ENCODE measurements at places on chromosomes 1 and 21. TPM values are rescaled to one million over a fixed set of nuclear protein-coding genes. Genes with fewer than 3 reads are reported as not detected.

GRCh38 chr1:168187177-168187576, 8.4 kb downstream of the TIPRL start:
- no peak overlapping the region for H3K27ac ChIP-seq
- no peak overlapping the region for H3K4me3 ChIP-seq
- H3K27me3 ChIP-seq: no peaks in the 10 kb centered on the region
- no peaks in the 10 kb centered on the region for H3K4me1 ChIP-seq

DNA sequence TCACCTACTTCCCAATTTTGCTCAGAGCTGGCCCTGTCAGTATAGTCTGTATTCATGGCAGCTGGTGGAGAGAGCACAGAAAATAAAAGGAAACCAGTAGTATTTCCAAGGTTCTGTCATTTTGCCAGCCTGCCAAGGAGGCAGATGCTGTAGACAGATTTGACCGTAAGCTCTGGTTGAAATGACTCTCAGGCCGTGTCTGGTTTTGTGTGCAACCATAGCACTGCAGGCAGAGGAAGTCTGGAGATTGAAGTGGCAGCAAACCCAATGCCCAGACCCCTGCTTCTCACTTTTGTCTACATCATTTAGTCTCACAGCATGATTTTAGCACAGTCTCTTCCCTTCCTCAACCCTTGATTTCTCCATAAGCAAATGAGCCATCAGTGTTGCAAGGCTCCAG, 291.7 kb downstream of the PAPPA2 start:
- no peaks in the 10 kb centered on the region for H3K4me1 ChIP-seq
- no peaks in the 10 kb centered on the region for H3K27me3 ChIP-seq
- DNase-seq: no peak
- no peaks in the 10 kb centered on the region for H3K36me3 ChIP-seq
- H3K27ac ChIP-seq: no peak overlapping the region

NES gene
- 1.4 TPM for total RNA-seq

DNA sequence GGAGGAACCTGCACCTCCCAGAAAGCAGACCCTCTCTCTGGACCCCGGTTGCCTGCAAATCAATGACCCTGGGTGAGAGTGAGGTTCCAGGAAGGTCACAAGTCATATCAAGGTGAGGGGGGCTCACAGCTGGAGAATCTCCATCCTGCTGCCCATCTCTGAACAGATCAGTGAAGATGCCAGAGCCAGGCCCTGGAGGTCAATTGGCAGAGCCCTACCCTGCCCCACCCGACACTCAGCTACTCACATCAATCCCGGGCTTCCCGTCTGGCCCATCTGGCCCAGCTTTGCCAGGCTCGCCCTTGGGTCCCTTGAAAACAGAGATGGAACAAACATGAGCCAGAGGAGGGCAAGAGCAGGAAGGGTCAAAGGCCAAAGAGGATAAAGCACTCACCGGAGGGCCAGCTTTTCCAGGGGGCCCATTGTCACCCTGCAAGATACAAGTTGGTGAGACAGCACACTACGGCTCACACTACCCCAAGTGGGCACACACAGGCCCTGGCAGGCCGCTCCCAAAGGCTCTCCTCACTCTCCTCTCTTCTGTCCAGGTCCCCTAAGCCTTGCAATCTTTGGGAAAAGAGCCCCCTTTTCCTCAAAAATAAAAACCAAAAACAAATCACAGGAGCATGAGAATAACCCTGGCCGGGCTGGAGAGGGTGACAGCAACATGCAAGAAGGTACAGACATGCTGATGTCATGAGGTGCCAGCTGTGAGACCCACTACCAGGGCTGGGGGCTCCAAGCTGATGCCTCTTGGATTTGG, 2.9 kb downstream of the COL9A2 start:
- H3K36me3 ChIP-seq: no peaks in the 10 kb centered on the region
- no peak for DNase-seq
- no peak overlapping the region for H3K27ac ChIP-seq
- peaks cover 21% of the 10 kb centered on the region for H3K4me1 ChIP-seq
- no peak overlapping the region for H3K4me3 ChIP-seq

DNA sequence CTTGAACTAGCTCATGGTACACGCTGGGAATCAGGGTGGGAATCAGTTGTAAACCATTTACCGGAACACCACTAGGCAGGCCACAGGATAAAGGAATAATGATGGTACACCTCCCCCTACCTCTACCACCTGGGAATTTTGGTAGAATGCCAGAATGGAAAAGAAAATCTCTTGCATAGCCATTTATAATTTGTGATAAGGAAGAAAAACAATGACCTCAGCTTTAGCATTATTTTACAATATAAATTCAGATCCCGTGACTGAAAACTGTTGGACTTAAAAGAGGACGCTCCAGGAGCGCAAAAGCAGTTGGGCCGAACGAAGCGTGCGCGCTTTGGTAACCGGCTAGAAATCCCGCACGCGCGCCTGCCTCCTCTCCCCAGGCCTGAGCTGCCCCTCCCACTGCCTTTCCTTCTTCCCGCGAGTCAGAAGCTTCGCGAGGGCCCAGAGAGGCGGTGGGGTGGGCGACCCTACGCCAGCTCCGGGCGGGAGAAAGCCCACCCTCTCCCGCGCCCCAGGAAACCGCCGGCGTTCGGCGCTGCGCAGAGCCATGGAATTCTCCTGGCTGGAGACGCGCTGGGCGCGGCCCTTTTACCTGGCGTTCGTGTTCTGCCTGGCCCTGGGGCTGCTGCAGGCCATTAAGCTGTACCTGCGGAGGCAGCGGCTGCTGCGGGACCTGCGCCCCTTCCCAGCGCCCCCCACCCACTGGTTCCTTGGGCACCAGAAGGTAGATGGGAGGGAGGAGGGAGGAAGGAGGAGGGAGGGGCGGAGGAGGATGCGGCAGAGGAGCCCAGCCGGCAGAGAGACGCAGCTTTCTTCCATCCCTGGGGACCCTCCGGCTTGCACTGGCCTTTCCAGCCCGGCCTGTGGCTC, at the start of gene CYP4X1:
Gene CYP4X1, plus strand, starts transcription at position 402 of the 873 bp plus-strand sequence. Its CDS starts 149 bp downstream, at position 551.
- no peak within 1 kb of the TSS for H3K27ac ChIP-seq
- H3K36me3 ChIP-seq: no peaks in the 10 kb centered on the region
- no peaks in the 10 kb centered on the region for H3K4me1 ChIP-seq
- DNase-seq: no peak
- no peaks in the 10 kb centered on the region for H3K27me3 ChIP-seq

DNA sequence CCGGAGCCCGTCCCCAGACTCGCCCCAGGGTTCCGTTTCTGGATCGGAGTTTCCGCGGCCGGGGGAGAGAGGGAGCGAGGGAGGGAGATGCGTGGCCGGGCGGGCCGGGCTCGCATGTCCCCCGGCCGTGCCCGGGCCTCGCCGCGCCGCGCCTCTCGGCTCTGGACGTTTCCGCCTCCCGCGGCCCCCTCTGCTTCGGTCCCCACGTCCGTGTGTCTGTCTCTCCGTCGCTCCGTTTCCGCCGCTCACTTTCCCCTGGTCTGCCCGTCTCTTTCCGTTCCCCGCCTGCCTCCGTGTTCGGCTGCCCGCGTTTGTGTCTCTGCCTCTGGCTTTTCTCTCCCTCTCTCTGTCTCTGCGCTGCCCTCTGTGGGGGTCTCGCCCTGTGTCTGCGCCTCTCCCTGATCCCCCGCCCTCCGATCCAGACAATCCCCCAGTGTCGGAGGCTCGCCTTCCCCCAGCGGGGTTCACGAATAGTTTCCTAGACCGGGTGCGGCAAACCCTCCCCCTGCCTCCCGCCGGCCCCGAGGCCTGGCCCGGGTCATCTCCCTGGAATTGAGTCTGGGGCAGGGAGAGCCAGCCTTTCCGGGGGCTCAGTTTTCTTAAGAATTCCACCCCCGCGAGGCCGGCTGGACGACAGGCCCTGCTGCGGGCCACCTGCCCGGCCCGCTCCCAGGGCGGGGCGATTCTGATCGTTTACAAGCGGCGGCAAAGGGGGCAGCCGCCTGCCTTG, 735 bp downstream of the NBL1 start:
- peak overlapping the region; percentile 57 for H3K4me3 ChIP-seq
- no peaks in the 10 kb centered on the region for H3K27me3 ChIP-seq
- peaks cover 3% of the 10 kb centered on the region for H3K4me1 ChIP-seq
- DNase-seq: no peak

- DNase-seq: no peak
- no peaks in the 10 kb centered on the region for H3K4me1 ChIP-seq
- H3K4me3 ChIP-seq: no peak overlapping the region
- H3K36me3 ChIP-seq: no peaks in the 10 kb centered on the region
- H3K27me3 ChIP-seq: peaks cover 3% of the 10 kb centered on the region
Observed at GRCh38 chr1:102875756-102876155, 232.6 kb downstream of the COL11A1 start.

GRCh38 chr1:166282391-166283137, 115.8 kb upstream of the FAM78B start:
- H3K36me3 ChIP-seq: no peaks in the 10 kb centered on the region
- H3K4me3 ChIP-seq: no peak overlapping the region
- H3K27me3 ChIP-seq: no peaks in the 10 kb centered on the region
- DNase-seq: no peak
- H3K4me1 ChIP-seq: peaks cover 3% of the 10 kb centered on the region

MSH4 gene
- total RNA-seq: 0.08 TPM

GRCh38 chr1:74392840-74393239, 119.6 kb downstream of the LRRC53 start:
- H3K27me3 ChIP-seq: no peaks in the 10 kb centered on the region
- H3K27ac ChIP-seq: no peak overlapping the region
- no peaks in the 10 kb centered on the region for H3K4me1 ChIP-seq
- H3K36me3 ChIP-seq: no peaks in the 10 kb centered on the region
- H3K4me3 ChIP-seq: no peak overlapping the region
- no peak for DNase-seq

C1orf21 gene
- 2.3 TPM for total RNA-seq

GRCh38 chr1:109213345-109213823, 334 bp upstream of the SARS1 start:
- DNase-seq: no peak
- peak overlapping the region; percentile 74 for H3K4me3 ChIP-seq
- H3K27ac ChIP-seq: peak overlapping the region; percentile 90
- no peaks in the 10 kb centered on the region for H3K27me3 ChIP-seq
- H3K36me3 ChIP-seq: no peaks in the 10 kb centered on the region

NVL gene
- total RNA-seq: 14.0 TPM

GRCh38 chr1:65425697-65426096, 5.2 kb downstream of the LEPR start:
- peaks cover 24% of the 10 kb centered on the region for H3K36me3 ChIP-seq
- DNase-seq: no peak
- H3K27me3 ChIP-seq: no peaks in the 10 kb centered on the region
- H3K4me1 ChIP-seq: peaks cover 8% of the 10 kb centered on the region
- no peak overlapping the region for H3K4me3 ChIP-seq

- no peak overlapping the region for H3K27ac ChIP-seq
- no peaks in the 10 kb centered on the region for H3K4me1 ChIP-seq
- H3K36me3 ChIP-seq: no peaks in the 10 kb centered on the region
Observed at GRCh38 chr1:20220036-20220435, 33.7 kb upstream of the PLA2G2C start.

DNA sequence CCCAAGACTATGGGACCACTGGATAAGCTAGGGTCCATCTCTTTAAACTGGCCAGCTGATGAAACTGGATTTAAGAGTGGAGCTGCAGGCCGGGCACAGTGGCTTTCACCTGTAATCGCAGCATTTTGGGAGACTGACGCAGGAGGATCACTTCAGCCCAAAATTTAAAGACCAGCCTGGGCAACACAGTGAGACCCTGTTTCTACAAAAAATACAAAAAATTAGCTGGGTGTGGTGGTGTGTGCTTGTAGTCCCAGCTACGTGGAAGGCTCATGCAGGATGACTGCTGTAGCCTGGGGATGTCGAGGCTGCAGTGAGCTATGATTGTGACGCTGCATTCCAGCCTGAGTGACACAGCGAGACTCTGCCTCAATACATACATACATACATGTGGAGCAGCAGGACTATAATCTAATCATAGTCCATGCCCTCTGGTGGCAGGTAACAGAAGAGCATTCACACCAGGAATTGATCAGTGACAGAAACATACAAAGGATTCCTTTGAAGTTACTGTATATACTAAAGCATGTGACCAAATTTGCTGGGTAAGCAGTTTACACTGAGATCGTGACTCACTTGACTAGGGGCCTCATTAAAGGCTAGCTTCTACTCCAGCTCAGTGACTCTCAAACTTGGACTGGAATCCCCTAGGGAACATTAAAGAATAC, 101.5 kb upstream of the SLFNL1 start:
- no peaks in the 10 kb centered on the region for H3K36me3 ChIP-seq
- H3K4me1 ChIP-seq: no peaks in the 10 kb centered on the region
- no peak for DNase-seq
- H3K27me3 ChIP-seq: no peaks in the 10 kb centered on the region
- H3K27ac ChIP-seq: no peak overlapping the region

- H3K4me1 ChIP-seq: peaks cover 4% of the 10 kb centered on the region
- H3K27me3 ChIP-seq: no peaks in the 10 kb centered on the region
- no peak for DNase-seq
- H3K4me3 ChIP-seq: no peak overlapping the region
- H3K36me3 ChIP-seq: no peaks in the 10 kb centered on the region
Observed at GRCh38 chr1:231691618-231692259, 65.1 kb downstream of the DISC1 start.

SPRR3 gene
- total RNA-seq: not detected

GRCh38 chr1:29832471-29832870, 596.1 kb downstream of the PTPRU start:
- H3K4me3 ChIP-seq: no peak overlapping the region
- no peak overlapping the region for H3K27ac ChIP-seq
- H3K4me1 ChIP-seq: no peaks in the 10 kb centered on the region
- DNase-seq: peak; percentile 12

GRCh38 chr1:242412921-242413320, 111.6 kb downstream of the PLD5 start:
- no peak for DNase-seq
- peaks cover 3% of the 10 kb centered on the region for H3K27me3 ChIP-seq
- no peaks in the 10 kb centered on the region for H3K4me1 ChIP-seq
- H3K4me3 ChIP-seq: no peak overlapping the region

DNA sequence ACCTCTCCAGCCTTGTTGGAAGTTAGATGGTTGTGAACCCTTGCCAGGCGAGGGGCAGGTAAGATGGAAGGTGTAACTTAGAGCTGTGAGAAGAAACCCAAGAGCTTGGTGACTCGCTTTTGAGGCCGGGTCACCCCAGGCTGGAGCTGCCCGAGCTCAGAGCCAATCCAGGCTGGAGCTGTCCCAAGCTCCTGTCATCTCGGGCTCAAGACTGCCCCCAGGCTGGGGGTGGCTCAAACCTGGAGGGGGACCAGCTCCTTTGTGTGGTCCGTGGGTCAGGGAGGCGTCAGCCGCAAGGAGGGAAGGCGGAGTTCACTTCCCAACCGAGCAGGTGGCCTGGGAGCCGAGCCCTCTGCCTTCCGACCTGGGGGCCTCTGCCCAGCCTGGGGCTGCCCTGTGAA, 2.0 kb downstream of the HUNK start:
- no peaks in the 10 kb centered on the region for H3K36me3 ChIP-seq
- no peak overlapping the region for H3K27ac ChIP-seq
- no peak for DNase-seq
- no peak overlapping the region for H3K4me3 ChIP-seq

DNA sequence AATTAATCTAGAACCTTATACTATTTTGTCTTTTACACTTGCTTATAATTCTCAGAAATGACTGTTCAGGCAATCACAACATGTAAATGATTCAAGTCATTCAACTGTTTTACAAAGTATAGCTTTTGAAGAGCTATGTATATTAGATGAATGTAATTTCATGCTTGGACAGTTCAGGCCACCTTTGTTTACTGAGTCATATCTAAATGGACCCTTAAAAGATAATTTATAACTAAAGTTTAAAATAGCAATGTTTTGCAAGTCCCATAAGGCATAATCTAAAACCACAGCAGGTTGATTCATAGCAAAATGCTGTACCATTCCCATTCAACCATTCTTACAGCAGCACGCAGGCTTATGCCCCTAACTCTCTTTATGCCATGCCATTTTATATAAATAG, 64.8 kb downstream of the PIK3R3 start:
- no peak overlapping the region for H3K4me3 ChIP-seq
- H3K36me3 ChIP-seq: no peaks in the 10 kb centered on the region
- no peaks in the 10 kb centered on the region for H3K27me3 ChIP-seq
- H3K4me1 ChIP-seq: no peaks in the 10 kb centered on the region

Data from liver (tissue), 10 donors.